GM04503 (cell line): ENCODE measurements at places on chromosomes 3 and 15.

DNA sequence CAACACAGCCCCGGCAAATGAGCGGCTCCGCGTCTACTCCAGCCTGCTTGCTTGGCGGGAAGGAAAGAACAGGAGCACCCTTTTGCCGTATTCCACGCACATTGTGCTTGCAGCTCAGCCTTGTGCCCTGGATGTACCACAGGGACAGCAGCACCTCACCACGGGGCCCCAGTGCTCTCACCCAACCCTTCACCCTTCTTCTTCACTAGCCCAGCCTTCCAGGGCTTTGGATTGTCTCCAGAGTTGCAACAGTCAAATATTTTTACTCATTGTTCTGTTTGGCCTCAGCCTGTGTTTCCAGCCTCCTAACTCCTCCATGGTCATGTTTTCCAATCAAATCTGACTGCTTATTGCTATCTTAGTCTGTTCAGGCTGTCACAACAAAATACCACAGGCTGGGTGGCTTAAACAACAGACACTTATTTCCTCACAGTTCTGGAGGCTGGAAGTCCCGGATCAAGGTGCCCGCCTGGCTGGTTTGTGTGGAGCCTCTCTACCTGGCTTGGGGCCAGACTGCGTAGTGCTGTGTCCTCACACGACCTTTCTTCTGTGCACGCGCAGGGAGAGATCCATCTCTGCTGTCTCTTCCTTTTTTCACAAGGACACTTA lies 79.2 kb upstream of the ABHD17C start:
- DNase-seq: peak; percentile 84

- no peak for DNase-seq
Measured at GRCh38 chr3:197501879-197502620, 53.7 kb downstream of the BDH1 start.

DNA sequence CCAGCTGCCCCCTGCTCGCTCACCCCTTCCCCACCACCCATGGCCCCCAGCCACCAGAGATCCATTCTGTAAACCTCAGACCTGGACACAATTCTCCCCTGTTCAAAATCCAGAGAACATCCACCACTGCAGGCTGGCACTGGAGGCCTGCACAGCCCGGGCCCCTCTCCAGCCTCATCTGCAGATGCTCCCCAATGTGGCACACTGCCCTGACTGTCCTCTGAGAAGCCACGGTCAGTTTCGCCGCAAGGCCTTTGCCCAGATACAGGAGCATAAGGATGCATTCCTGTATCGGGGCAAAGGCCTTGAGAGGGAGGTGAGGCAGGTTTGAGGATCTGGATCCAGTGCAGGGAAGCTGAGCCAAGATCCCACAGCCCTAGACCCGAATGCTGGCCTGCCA lies 175.4 kb upstream of the LINGO1 start:
- no peak for DNase-seq

GRCh38 chr15:39947401-39948197 lies 13.7 kb downstream of the EIF2AK4 start:
- no peak for DNase-seq

- no peak for DNase-seq
Measured at GRCh38 chr3:124851905-124852304, 35.3 kb downstream of the ITGB5 start.

DNA sequence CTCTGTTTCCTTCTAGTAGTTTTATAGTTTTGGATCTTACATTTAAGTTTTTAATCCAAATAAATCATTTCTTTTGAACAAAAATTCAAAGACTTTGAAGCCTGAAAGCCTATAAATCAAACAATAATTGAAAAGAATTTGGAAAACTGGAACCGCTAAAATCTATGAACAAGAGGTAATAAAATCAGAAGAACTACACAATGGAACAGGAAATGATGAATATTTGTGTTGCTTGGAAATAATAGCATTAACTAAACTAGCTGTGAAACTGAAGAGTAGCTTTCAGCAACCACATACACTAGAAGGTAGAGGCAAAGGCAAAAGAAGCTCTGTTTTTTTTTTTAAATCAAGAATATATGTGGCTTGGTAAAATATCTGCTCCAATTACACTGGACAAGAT lies 147.9 kb upstream of the ABI3BP start:
- DNase-seq: no peak

GRCh38 chr3:149245738-149246451 lies 24.3 kb upstream of the CP start:
- peak; percentile 40 for DNase-seq

DNA sequence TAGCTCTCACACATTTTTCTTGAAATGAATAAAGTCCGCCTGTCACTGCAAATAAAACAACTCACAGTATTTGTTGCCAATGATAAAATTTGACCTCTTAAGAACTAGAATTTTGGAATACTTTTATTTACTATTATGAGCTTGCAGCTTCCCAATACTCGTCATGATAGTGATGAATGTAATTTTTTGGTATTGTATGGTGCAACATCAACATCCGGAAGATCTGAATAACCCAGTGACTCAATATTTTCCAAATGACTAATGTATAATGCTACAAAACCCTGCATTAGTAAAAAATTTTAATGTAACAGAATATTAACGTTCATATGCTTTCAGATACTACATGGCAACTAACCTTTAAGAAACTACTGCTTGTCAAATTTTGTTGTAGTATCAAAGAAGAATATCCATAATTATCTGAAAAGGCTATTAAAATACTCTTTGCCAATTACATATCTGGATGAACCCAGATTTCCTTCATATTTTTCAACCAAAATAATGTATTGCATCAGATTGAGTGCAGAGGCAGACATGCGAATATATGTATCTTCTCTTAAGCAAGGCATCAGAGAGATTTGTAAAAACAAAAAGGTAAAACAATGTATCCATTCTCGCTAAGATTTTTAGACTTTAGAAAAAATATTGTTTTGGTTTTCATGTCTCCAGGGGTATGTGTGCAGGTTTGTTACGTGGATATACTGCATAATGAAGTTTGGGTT lies 95.3 kb downstream of the IGF2BP2 start:
- peak; percentile 63 for DNase-seq

DNA sequence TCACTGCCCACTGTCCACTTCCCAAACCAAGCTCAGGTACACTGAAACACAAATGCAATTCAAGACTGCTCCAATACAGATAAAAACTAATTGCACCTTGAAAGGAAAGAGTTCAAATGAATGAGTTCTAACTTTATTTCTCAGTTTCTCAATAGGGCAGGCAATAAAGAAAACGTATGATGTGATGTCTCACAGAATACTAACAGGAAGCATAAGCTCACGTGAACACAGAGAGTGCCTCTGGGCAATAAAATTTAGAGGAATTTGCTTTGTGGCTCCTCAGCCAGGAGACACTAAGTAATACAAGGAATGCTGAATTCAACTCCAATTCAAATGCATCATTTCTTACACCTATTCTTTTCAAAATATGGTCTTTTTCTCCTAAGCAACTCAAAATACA lies 82.3 kb upstream of the OCA2 start:
- DNase-seq: no peak

DNA sequence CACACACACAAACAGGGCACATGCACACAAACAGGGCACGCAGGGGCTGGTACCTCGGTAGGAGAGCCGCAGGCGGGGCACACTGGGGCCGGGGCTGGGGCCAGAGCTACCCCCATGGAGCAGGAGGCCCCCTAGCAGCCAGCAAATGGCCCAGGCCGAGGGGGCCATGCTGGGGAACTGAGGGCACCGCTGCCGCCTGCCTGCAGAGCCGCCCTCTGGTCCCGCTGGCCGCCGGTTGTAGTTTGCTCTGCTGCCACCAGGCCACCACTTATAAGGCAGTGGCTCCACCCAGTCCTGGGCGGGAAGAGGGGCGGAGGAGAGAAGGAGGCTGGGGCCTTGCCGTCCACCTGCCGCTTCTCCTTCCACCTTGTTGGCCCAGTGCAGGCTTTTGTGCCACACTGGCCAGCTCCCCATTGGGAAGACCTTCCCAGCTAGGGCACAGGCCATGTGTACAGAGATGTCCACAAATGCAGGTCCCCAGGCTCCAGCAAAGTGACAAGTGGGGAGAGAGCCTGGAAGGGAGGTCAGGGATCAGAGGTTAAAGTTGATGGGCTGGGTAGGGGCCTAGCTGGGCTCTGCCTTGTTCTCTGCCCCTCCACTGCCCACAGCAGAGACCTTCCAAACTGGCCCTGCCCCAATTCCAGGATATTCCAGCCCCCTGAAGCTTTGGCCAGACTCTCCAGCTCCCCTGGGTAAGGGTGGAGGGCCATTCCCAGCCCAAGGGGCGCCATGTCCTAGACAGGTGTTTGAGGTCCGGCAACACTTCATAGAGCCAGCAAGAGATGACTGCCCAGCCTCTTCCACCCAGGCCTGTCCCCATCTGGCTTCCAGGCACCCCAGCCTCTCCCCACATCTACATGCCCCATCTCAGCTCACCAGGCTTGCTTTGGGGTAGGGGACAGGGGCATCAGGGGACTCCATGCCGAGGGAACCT lies at the start of gene SEMA3G:
TSS of gene SEMA3G (minus strand) at position 244 of the 934 bp plus-strand sequence. CDS start at position 168, 76 bp downstream.
- no peak for DNase-seq

DNA sequence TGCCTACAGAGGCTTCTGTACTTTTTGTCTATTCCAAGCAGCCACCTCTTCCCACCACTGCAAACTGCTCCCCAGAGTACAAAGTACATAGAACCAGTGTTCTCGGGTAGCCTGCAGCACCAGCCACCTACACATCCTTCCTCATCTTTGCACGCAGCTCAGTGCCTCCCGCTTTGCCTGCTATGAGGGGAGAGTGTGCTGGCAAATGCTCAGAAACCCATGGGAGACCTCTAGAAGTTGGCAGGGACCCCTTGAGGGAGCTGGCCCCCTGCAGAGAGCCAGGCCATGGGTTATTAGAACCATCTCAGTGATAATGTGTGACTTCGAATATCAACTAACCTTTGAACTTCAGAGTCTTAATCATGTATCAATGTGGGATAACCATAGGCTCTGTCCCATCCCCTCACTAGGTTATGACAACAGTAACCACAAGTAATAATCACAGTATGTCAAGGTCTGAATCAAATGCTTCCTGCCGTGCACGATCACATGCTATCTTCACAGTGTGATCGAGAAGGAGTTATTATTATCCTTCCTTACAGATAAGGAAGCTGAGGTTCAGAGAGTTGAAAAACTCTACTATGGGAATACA lies 22.8 kb upstream of the SMAD3 start:
- DNase-seq: no peak

GRCh38 chr3:17982211-17982880 lies 239.9 kb upstream of the TBC1D5 start:
- DNase-seq: no peak

DNA sequence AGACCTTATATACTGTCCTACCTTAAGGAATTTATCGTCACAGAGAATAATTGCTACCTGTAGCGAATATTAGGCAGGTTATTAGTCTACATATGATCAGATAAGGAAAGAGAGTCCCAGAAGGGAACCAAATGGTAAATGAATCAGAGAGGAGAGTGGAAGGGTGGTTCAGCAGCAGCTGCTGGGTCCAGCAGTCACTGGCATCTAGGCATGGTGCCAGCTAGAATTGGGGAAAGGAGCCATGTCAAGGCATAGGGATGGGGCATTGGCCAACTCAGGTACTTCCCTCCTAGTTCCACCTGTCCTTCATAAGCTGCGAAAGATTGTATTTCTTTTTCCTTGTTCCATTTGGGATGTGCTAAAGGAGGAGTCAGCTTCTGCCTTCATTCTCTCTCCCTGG lies 23.4 kb downstream of the HACD3 start:
- no peak for DNase-seq

DNA sequence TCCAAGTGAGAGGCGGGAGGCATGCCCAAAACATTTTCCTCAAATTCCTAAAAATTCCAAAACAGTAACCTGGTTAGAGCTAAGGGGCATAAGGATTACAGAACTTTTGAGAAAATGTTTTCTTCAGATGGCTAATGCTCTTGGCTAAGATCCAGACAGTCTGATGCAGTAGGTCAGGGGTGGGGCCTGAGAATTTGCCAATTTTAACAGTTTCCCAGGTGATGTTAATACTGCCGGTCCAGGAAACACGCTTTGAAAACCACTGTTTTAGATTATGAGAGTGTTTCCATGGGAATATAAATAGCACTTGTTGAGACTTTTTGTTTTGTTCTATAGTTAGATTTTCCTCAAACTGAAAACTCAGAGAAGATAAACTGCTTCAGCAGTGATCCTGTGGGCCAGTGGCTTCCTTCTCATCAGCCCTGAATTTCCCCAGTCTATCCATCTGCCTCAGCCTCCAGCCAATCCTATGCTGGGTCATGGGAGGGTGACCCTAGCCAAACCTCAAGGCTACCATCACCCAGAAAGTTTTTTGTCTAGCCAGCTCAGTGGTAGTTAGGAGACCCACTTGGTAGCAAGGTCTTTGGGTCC lies 71.6 kb upstream of the ACP3 start:
- no peak for DNase-seq

DNA sequence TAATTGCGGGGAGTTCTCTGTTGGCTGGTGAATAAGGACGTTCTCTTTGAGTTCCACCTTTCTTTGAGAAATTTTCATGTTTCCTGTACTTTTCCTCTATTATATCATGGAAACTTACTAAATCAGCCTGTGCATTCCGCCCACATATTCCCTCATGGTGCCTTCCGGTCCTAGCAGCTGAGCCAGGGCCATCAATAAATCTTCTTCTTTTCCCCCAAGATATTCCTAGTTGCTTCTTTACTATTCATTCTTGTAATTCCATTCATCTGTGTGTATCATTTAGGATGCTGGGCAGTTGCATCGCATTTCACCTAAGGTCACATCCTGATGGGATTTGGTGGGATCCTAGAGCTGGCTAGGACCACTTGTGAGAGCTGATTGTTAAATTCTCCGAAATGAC lies 139.2 kb downstream of the RBMS3 start:
- no peak for DNase-seq

DNA sequence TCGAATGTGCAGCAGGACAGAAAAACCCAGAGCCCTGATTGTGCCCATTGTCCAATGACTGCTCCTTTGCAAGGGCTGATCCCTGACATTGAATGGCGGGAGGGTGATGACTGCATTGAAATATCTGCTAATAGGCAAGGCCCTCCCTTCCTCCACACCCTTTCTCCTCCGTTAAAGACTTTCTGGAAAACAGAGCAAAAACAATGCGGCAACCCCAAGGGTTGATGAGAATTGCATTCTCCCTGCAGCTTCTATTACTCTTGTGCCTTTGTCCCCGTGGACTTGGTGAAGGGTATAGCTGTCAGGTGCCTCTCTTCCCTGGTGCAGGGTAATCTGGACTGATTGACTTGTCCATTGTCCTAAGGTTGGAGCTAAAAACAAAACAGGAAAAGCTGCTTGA lies 71.8 kb downstream of the THSD4 start:
- no peak for DNase-seq

DNA sequence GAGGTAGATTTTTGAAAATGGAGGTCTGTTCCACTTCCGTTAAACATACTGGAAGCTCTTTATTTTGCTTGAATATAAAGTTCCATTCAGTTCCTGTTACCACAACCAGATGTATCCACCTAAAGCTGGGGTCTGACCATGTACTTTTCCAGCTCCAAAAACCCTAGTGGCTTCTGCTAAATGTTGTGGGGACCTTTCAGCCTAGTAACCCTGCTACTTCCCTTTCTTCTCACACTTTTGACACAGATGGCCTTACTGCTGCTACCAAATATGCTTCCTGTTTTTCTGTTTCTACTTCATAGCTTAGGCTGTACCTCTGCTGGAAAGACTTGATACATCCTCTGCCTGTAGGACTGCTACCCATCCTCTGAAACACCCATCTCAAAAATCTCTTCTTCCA lies 87.8 kb downstream of the COL6A6 start:
- no peak for DNase-seq
